ENCODE measurements at places on chromosomes 7 and 10. TPM values are rescaled to one million over a fixed set of nuclear protein-coding genes. Genes with fewer than 3 reads are reported as not detected.

Gene ANKRD1
- polyA plus RNA-seq = 20.8 TPM

Gene MYL10
- polyA plus RNA-seq = not detected

Gene PDCD4
- 31.4 TPM for polyA plus RNA-seq

Gene CPA5
- 0.08 TPM for polyA plus RNA-seq

Gene RBP3
- 0.01 TPM for polyA plus RNA-seq

All from lung (tissue), 17 donors.